ENCODE measurements at places on chromosomes 7 and 10.

- no peaks in the 10 kb centered on the region for H3K27me3 ChIP-seq
- H3K4me1 ChIP-seq = no peaks in the 10 kb centered on the region
- no peak for DNase-seq
- no peaks in the 10 kb centered on the region for H3K36me3 ChIP-seq
These were observed 227.0 kb downstream of the INHBA start for GRCh38 chr7:41475801-41476459.

DNA sequence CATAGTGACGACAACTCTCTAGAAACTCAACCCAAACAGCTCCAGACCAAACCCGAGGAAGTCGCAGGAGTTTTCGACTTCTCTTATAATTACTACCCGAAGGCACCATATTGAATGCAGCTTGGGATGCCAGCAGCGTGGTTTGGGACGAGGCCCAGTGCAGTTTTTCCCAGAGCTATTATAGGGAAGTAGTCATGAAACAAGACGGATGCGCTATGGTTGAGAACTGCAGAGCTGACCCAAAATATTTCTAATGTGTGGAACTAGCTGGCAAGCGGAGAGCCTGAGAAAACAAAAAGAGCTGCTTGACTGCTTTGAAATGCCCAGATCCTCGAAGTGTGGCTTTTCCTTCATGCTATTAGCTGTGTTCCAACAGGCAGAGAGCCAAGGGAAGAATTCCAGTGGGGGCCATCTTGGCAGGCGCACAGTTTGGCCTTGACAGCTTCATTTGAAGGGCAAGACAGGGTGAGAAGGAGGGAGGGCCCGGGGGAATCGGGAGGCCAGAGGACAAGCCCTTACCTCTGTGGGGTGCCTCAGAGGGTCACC, 122.7 kb downstream of the CUL2 start:
- H3K4me1 ChIP-seq = no peaks in the 10 kb centered on the region
- peak; percentile 48 for DNase-seq
- no peak overlapping the region for H3K4me3 ChIP-seq
- no peak overlapping the region for H3K27ac ChIP-seq
- no peaks in the 10 kb centered on the region for H3K36me3 ChIP-seq

- H3K27me3 ChIP-seq = no peaks in the 10 kb centered on the region
- H3K36me3 ChIP-seq = no peaks in the 10 kb centered on the region
- no peak for DNase-seq
- H3K4me1 ChIP-seq = no peaks in the 10 kb centered on the region
- H3K27ac ChIP-seq = no peak overlapping the region
These were observed 354.2 kb upstream of the ZWINT start for GRCh38 chr10:56715262-56715661.

DNA sequence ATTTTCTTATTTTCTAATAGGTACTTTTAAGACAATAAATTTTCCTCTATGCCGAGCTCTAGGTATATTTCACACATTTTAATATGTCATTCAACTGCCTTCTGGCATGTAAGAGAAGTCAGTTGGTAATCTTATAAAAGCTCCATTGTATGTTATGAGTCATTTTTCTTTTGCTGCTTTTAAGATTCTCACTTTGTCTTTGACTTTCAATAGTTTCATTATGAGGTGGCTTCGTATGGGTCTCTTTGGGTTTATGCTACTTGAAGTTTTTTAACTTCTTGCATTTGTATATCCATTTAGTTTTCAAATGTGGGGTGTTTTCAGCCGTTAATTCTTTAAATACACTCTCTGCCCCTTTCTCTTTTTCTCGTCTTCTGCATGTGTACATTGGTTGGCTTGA, 80.5 kb downstream of the ABCA13 start:
- H3K27me3 ChIP-seq = no peaks in the 10 kb centered on the region
- no peaks in the 10 kb centered on the region for H3K4me1 ChIP-seq
- H3K4me3 ChIP-seq = no peak overlapping the region
- DNase-seq = no peak
- no peak overlapping the region for H3K27ac ChIP-seq
- no peaks in the 10 kb centered on the region for H3K36me3 ChIP-seq

DNA sequence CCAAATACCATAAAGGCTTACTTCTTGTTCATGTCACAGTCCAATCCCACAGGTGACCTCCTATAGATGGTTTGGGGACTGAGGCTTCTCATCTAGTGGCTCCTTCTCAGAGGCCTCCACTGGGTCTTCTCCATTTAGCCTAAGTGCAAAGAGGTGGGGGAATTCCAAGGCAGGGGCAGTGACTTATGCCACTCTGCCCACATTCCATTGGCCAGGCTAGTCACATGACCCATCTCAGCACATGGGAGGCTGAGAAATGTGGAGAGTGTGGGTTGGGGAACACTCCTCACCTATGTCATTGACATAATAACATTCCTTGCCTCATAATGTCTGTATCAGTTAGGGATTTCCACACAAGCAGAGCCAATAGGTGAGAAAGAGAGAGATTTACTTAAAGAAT, 104.3 kb upstream of the PLXNA4 start:
- no peaks in the 10 kb centered on the region for H3K4me1 ChIP-seq
- H3K27ac ChIP-seq = no peak overlapping the region
- H3K4me3 ChIP-seq = no peak overlapping the region
- no peak for DNase-seq
- H3K27me3 ChIP-seq = peaks cover 3% of the 10 kb centered on the region

DNA sequence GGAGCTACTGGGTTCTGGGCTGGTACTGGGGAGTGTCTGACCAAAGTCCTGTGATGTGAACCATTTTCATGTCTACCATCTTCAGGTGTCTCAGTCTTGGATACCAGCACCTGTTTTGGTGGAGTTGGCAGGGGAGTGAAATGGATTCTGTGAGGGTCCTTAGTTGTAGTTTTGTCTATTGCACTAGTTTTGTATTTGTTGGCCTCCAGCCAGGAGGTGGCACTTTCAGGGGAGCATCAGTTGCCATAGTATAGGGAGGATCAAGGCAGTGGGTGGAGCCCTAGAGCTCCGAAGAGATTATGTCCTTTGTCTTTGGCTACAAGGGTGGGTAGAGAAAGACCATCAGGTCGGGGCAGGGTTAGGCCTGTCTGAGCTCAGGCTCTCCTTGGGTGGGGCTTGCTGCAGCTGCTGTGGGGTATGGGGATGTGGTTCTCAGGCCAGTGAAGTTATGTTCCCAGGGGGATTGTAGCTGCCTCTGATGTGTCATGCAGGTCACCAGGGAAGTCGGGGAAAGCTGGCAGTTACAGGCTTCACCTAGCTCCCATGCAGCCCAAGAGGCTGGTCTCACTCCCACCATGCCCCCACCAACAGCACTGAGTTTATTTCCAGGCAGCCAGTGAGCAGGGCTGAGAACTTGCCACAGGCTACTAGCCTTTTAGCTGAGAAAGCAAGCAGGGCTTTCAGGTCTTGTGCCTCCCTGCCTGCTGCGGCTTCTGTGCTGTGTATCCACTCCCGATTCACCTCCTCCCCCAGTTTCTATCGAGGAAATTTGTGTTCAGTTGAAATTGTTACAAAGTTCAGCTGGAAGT, 153.1 kb downstream of the ZNF365 start:
- H3K27me3 ChIP-seq = no peaks in the 10 kb centered on the region
- no peak overlapping the region for H3K4me3 ChIP-seq
- no peaks in the 10 kb centered on the region for H3K36me3 ChIP-seq

DNA sequence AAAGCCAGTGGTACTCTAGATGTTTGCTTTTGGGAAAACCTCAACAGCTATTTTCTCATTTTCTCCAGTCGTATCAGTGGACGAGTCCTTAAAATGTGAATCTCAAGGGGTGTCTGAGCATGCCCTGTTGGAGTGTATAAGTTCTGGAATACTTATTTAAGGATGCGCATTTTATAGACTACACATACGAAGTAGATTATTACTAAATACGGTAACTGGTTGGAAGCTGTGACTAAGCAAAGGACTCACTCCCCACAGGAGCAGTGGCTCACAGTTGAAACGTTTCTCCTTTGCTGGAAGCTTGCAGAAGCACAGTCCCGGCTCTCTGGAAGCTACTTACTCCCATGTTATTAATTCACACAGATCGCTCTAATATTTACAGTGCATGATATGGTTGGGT, 90.8 kb upstream of the DNAJB6 start:
- no peak overlapping the region for H3K4me3 ChIP-seq
- H3K36me3 ChIP-seq = no peaks in the 10 kb centered on the region
- no peak overlapping the region for H3K27ac ChIP-seq
- no peak for DNase-seq
- no peaks in the 10 kb centered on the region for H3K27me3 ChIP-seq
- no peaks in the 10 kb centered on the region for H3K4me1 ChIP-seq

- no peaks in the 10 kb centered on the region for H3K36me3 ChIP-seq
- no peak for DNase-seq
These were observed 2.1 kb downstream of the CNNM1 start for GRCh38 chr10:99331207-99331803.

GRCh38 chr10:7153750-7154149, 257.1 kb downstream of the SFMBT2 start:
- DNase-seq = no peak
- H3K27ac ChIP-seq = no peak overlapping the region
- H3K36me3 ChIP-seq = peaks cover 2% of the 10 kb centered on the region
- no peaks in the 10 kb centered on the region for H3K27me3 ChIP-seq
- no peak overlapping the region for H3K4me3 ChIP-seq
- no peaks in the 10 kb centered on the region for H3K4me1 ChIP-seq

DNA sequence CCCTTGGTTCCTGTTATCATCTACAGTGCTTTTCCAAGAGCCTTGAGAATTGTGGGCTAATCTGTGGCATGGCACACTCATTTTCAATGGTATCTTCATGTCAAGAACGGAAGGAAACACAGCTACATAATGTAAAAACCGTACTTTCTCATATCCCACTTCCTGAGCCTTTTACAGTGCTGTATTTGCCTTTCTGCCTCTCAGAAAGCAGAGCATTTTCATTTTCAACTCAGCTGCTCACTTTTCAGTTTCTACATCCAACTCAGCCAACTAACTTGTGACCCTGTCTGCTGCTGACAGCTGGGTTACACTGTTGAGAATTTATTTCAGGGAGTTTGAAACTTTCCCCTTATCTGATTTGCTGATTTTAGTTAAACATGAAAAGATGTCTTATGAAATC, 875.8 kb upstream of the KCND2 start:
- H3K27me3 ChIP-seq = no peaks in the 10 kb centered on the region
- no peak overlapping the region for H3K4me3 ChIP-seq
- H3K27ac ChIP-seq = no peak overlapping the region

DNA sequence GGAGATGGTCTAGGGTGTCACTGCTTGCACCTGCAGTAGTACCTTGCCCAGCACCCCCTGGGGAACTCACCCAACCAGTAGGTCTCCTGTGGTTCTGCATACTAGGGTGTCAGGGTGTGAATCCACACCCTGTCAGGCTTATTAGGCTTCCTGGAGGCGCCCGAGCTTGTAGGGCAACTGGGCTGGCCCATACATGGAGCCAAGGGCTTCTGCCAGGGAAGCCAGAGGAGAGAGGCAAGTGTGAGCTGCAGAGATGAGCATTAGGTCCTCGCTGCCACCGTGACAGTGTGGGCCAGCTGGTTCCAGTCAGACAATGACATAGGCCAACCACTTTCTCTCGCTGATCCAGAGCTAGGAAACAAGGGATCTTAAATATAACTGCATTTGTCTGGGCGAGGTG, 11.2 kb downstream of the MXI1 start:
- H3K36me3 ChIP-seq = no peaks in the 10 kb centered on the region
- H3K4me3 ChIP-seq = no peak overlapping the region
- H3K4me1 ChIP-seq = peaks cover 35% of the 10 kb centered on the region
- no peak overlapping the region for H3K27ac ChIP-seq

DNA sequence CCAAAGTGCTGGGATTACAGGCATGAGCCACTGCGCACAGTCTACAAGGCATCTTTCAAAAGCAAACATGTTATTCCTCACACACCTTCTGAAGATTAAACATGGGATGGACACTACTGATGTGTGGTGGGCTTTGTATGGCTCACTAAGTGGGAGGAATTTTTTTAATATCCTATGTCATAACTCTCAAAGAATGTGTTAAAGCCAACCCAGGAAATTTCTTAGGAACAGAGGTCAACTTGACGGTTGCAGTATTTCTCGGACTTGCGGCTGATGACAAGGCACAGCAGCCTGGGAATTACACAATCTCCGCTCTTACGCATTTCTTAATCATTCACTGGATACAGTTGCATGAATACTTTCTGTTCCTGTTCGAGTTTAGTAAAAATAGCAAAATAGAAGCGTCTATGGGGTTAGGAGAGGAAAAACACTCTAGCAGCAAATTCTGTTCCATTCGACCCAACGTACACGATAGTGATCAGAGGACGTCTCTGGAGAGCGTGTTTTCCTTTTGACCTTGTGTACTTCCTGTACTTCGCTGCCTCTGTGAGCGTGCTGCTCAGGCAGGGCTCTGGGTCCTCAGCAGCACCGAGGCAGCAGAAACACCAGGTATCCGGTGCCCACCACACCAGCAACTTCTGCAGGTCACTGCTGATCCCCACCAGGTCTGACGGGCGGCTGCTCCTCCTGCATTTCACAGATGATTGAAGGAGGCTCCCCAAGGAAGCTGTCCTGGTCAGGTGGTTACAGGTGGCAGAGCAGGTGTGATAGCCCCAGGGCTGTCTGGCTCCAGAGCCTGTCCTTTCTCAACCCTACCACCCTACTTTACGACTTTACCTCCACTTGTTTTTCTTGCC, 26.4 kb upstream of the SRGN start:
- H3K27me3 ChIP-seq = no peaks in the 10 kb centered on the region
- peak; percentile 77 for DNase-seq
- peaks cover 96% of the 10 kb centered on the region for H3K4me1 ChIP-seq
- peak overlapping the region; percentile 28 for H3K4me3 ChIP-seq

GRCh38 chr7:64559206-64559605, 3.7 kb downstream of the ZNF680 start:
- H3K27me3 ChIP-seq = no peaks in the 10 kb centered on the region
- no peaks in the 10 kb centered on the region for H3K36me3 ChIP-seq
- H3K4me1 ChIP-seq = peaks cover 57% of the 10 kb centered on the region
- H3K27ac ChIP-seq = peak overlapping the region; percentile 77
- peak overlapping the region; percentile 20 for H3K4me3 ChIP-seq

DNA sequence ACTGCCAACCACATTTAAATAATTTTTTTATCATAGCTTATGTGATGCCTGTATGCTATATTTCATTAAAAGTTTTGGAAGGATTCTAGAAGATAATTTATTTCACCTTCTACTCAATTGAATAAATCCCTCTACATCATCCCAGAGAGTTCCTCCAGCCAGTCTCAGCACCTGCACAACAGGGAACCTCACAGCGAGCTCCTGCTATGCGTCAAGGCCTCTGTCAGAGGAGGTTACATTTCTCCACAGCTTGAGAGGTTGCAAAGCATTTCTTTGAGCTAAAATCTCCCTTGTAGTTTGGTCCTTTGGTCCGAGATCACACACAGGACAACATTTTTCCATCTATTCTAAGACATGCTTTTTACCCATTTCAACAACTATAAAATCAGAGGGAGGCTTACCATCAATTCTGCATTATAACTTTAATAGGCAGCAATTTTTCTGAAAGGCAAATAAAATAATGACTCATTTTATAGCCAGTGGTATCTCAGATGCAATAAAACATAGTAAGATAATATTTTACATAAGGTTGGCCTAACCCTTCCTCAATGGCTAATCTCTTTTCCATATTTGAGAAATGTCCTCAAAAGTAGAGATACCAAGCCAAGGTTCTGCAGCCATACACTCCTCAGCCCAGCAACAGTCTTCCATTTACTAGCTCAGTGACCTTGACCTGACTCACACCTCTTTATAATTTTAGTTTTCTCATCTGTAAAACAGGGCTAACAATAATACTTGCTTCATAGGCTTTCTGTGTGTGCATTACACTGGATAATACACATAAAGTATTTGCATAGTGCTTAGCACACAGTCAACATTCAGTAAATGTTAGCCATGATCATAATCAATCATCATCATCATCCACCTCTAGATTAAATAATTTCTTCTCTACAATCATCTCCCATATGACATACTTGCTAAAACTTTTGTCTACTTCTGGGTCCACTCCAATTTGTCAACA, 68.8 kb downstream of the DOCK4 start:
- H3K4me3 ChIP-seq = no peak overlapping the region
- no peak for DNase-seq
- no peak overlapping the region for H3K27ac ChIP-seq
- no peaks in the 10 kb centered on the region for H3K36me3 ChIP-seq
